ENCODE measurements at places on chromosomes 16 and 17.

- no peak for DNase-seq
These were observed 97.8 kb downstream of the BANP start for GRCh38 chr16:88048985-88049384.

DNA sequence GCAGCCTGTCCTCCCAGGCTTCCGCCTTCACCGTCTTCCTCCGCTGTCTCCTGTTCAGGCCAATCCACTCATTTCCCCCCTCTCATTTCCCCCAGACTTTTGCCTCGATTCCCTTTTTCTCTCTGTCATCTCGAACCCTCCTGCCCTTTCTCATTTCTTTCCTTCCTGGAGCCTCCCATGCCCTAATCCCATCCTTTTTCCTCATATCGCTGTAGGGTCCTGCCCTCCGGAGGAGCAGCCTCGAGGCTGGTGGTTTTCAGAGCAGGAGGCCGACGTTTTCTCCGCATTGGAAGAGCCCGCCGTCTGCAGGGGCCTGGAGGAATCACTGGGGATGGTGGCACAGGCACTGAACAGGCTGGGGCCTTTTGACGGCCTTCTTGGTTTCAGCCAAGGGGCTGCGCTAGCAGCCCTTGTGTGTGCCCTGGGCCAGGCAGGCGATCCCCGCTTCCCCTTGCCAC lies 597 bp downstream of the OVCA2 start:
- no peak for DNase-seq

DNA sequence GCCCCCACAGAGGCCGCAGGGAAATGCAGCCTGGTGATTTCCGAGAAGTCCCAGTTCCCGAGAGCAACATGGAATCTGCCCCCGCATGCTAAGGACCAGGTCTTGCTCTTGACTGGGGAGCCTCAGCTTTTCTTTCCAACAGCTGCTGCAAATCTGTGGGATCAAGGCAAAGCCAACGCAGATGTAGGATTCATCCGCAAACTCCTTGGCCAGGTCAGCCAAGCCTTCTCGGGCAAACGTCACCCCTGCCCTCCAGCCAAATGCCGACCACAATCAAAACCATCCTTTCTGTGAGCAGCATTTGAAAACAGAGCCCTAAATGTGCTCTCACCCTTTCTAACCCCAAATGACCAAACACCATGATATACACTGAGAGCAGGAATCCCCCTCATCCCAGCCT lies 54.0 kb downstream of the MRM3 start:
- no peak for DNase-seq

DNA sequence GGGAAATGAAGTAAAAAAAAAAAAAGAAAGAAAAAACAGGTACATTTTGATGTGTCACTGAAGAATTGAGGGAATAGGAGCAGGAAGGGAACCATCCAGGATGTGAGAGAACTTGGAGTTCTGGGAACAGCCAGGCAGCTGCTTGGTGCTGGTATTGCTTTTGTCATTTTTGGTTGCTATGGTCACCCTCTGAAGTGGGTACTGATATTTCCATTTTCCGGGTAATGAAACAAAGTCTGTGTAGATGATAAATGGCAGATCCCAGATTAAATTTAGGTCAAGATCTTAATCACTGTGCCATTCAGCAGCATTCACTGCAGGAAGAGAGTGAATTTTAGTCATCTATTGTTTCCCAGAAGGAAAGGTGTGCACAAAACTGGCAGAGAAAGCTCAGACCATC lies 93.6 kb downstream of the ABCA8 start:
- DNase-seq = no peak

GRCh38 chr17:78793415-78793814 lies 11.3 kb upstream of the CYTH1 start:
- no peak for DNase-seq

- DNase-seq = peak; percentile 60
These were observed 4.8 kb downstream of the KRT23 start for GRCh38 chr17:40932608-40933007.

DNA sequence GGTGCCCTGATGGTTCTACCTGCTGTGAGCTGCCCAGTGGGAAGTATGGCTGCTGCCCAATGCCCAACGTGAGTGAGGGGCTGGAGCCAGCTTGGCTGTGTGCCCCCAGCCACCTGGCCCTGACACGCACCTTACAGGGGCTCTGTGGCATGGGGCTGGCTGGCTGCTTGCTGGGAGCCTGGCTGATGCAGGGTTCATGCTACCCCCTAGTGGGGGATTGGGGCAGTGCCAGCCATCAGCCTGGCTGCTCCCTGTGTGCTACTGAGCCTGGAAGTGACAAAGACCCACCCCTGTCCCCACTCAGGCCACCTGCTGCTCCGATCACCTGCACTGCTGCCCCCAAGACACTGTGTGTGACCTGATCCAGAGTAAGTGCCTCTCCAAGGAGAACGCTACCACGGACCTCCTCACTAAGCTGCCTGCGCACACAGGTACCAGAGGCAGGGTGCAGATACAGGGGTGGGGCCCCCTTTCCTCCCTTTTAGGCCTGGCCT lies 5.7 kb downstream of the GRN start:
- DNase-seq = peak; percentile 28

DNA sequence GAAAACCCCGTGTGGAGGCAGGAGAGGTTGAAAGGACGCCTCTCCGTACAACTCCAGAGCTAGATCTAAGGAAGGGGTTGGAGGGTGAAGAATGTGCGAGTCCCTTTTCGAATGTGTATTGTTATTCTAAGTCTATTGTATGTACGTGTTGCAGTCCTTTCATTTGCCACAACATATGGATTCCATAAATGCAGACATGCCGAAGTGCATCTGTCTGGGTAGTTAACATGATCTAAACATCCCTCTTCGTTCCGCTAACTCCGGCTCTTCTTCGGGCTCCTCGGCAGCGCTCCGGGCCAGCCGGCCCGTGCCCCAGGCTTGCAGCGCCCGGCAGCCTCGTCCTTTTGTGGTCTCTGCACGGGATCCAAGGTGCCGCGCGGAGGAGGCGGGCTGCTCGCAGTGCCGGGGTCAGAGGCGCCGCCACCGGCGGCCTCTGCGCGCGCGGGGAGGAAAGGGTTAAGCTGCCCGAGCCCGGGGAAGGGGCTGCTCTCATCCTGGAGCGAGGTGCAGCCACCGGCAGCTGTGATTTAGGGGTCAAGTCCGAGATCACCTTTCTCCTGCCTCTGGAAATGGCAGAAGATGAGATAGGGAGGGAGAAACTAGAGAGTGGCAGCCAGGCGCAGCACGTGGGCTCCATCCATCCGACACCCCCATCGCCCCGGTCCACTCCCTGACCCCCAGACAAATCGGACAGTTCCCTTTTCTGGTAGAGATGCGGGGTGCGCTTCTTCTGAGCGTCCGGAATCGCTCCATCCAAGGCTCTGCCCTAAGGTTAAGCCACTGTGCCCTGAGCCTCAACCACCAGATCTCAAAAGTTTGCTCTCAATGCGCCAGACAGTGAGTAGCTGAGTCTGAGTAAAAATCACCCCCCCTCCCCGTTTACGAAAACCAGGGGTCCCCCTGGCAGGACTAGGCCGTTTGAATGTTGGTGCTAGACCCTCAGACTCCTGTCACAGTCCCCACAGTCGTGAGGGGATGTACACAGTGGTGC lies 15.1 kb upstream of the ZFHX3 start:
- DNase-seq = no peak

DNA sequence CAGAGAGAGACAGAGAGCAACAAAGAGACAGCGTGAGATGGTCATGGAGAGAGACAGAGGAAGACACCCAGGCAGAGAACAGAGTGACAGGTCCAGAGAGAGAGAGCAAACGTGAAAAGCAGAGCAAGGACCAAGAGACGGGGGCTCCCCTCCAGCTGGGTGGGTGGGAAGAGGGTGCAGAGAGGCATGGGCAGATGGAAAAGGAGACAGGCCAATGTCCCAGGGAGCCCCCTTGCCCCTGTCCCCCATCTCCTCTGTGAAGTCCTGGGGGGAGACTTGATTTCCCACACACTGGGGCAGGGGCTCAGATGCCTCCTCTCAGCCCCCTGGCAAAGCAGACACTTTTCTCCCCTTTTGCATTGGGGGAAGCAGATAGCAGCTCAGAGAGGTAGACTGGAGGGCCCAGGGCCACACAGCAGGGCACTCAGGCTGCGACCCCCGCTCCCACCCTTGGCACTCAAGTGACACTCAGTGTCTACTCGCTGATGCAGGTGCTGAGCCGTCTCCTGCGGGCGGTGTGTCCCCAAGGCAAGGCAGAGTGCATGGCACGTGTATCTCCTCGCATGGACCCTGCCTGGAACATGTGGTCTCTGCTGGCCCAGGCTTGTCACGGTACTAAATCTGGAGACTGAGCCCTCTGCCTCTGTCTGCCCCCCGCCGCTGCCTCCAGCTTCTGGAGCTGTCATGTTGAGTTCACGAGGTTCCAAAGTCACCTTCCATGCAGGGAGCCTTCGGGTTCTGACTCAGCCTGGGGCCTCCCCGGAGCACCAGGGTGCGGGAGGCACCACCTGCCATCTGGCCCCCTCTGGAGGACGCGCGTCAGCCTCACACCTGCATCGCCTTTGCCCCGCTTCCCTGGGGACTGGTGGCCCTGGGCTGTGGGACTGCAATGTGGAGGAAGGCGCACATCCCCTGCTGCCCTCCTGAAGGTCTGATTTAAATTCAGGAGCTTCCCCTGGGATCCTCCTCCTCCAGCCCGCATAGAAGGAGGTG lies 215.9 kb upstream of the GSE1 start:
- DNase-seq = no peak
